ENCODE measurements at places on chromosomes 5 and 9. TPM values are rescaled to one million over a fixed set of nuclear protein-coding genes. Genes with fewer than 3 reads are reported as not detected.

DNA sequence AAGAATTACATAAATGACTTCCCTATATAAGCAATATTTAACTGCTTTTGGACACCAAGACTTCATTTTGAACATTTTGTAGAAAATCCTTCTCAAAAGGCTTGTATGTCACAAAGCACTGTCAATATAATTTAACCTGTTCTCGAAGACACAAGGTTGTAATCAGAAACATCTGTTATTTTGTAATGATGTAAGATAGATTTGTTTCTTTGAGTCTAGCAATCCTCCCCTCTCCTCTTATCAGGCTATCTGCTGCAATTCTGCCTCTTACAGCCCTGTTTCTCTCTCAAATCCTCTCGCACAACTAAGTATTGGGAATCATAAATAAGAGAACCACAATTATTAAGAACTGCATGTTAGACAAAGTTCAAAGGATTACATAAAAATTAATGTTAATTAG is 18.6 kb upstream of the TARS1 start:
- no peak for DNase-seq

DNA sequence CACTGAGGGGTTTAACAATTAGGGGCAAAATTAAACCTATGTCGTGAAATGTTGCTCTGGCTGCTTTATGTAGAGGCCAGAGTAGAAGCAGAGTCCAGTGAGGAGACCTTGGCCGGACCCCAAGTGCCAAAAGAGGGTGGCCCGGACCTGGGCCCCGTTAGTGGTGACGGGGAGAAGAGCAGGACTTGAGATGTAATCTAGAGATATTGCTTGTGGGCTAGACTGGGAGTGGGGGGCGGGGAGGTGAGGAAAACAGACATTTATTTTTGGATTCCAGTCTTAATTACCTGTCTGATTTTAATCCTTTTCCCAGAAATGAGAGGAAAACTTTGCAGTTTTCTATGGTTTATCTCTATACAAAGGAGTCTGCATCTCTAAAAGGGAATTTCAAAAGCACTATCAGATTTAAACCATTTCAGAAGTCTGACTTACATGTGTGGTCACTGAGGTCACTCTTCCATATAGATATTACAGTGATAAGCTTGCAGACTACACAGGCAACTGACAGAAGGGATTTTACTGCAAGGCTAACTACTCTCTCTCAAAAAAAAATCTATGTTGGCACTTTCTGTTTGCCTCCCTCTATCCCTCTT is 108.1 kb downstream of the MED27 start:
- no peak for DNase-seq

GRCh38 chr5:100479079-100479688 is 56.0 kb upstream of the FAM174A start:
- no peak for DNase-seq

DNA sequence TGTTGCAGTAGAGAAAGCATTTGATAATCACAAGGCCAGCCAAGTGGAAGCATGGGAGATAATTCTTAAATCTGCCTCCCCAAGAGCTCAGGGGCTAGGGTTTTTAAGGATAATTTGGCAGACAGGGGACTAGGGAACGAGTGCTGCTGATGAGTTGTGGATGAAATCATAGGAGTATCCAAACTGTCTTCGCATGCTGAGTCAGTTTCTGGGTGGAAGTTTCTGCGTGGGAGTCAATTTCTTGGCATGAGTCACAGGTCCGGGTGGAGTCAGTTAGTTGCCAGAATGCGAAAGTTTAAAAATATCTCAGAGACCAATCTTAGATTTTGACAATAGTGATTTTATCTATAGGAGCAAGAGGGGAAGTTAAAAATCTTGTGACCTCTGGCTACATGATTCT is 112.6 kb downstream of the TMC1 start:
- DNase-seq = no peak

- no peak for DNase-seq
These were observed 77.7 kb upstream of the TMED7 start for GRCh38 chr5:115703514-115703913.

GRCh38 chr5:158832731-158833130 is 267.0 kb downstream of the EBF1 start:
- DNase-seq = no peak

DNA sequence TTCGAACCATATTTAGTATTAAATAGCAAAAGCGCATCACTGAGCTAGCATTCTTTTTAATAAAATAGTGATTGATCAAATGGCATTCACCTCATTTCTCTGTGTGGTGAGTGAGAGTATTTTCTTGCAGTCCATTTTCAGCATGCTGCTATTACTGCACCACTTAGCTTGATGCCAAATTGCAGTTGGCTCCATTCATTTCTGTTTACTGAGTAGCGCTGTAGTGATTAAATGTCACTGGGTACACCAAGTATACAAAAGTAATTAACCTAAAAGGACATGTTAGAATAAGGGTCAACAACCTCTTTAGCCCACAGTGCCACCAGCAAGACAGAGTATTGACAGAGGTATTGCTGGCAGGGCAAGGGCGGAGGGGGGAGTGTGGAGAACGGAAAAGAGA is 122.0 kb downstream of the TLE4 start:
- DNase-seq = no peak

MLANA gene
- 0.25 TPM for total RNA-seq

GPSM1 gene
- total RNA-seq = 2.1 TPM

RASGRF2 gene
- 3.3 TPM for total RNA-seq

FAM200C gene
- 2.9 TPM for total RNA-seq

DNA sequence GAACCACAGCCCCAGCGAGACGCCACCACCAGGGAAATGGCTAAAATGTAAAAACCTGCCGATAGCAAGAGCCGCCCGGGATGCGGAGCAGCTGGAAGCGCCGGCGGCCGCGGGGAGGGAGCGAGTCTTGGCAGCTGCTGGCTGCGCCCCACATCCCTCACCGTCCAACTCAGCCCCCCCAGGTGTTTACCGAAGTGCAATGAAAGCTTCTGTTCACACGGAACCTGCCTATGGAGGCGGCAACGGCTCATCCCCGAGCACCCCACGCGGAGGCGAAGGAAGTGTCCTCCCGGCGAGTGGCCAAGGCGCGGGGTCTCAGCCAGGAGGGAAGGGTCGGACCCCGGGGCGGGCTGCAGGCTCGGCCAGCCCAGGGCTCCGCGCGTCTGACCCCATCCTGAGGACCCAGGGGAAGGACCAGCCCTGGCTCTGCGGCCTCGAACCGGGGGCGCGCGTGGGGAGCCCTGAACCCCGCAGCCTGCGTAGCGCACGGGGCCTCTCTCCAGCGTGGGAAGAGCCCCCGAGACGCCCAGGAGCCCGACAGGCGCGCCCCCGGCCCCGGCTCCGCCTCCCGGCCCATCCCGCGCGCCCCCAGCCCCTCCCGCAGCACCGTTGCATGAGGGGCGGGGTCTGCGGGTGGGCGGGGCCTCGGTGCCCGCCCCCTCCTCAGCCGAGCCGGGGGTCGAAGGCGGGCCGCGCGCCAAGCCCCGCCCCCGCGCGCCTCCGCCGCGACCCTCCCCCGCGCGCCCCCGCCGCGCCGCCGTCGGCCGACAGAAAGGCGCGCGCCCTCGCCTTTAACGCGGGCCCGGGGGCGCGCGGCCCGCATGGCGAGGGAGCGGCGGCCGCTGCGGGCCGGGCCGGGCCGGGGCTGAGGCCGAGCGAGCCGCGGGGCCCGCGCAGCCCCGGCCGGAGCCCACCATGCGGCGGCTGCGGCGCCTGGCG is at the start of gene DIPK1B:
Gene DIPK1B (plus strand): TSS at position 822 of the 939 bp plus-strand sequence. CDS start 94 bp downstream, at position 916.
- no peak for DNase-seq

- DNase-seq = no peak
These were observed 2.3 kb downstream of the ANXA2R start for GRCh38 chr5:43037636-43038495.

DNA sequence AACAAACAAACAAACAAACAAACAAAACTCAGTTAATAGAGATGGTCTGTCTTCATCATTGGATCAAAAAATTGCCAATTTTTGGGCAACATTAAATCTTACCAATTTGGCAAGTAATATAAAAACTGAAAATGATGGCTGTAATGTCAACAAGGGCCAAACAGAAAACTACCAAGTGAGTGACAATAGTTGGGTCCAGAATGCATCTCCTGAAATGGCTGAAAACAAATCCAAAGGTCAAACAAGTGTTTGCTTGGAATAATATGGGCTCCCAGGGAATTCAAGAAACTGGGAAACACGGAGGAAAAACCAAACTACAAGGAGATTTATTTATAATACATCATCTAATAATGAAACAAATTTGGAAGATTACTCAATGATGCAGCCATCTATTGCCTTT is 25.1 kb downstream of the BAAT start:
- no peak for DNase-seq

GRCh38 chr9:73845954-73846690 is 651.0 kb upstream of the RORB start:
- no peak for DNase-seq

POU5F2 gene
- 0.61 TPM for total RNA-seq

GRCh38 chr9:131539223-131539923 is 6.0 kb upstream of the PRRT1B start:
- DNase-seq = no peak

DNA sequence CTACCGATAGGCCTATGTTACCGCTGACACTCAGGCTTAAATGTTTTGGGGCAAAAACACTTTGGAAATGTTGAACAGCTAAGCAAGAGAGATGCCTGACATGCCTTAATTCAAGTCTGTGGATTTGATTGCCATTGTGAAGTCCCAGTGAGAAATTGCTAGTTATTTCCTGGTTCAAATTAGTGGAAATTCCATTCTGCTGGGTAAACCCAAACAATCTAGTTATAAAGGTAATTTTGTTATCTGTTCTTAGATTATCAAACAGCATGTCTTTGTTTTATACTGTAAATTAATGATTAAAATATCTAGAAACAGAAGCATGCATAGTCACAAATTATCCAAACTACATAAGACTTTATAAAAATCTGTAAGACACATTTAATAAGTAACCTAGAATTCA is 96.6 kb downstream of the PJA2 start:
- DNase-seq = no peak

KIF24 gene
- 0.17 TPM for total RNA-seq

FOXD4L4 gene
- 0.50 TPM for total RNA-seq

DNA sequence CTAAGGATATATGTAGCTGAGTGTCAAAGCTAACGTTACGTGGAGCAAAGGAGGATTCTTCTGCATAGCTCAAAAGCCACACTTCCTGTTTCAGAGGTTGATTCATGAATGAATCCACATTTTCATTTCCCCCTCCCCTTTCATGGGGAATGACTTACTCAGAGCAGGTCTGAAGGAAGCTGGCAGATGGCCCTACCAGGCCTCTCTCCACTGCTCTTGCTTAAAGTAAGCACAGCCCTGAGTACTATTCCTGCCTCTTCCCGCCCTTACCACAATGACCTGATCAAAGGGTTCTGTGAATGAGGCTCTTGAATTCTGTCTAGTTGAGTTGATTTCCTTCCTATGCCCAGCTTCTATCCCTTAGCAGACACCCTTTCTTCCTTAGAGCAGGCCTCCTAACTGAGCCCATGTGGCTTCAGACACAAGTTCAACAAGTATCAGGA is 6.3 kb downstream of the IGIP start:
- no peak for DNase-seq

- no peak for DNase-seq
These were observed 138.7 kb upstream of the SLC24A2 start for GRCh38 chr9:19927560-19927959.

- no peak for DNase-seq
These were observed 37.3 kb downstream of the KCTD16 start for GRCh38 chr5:144207875-144208444.

DNA sequence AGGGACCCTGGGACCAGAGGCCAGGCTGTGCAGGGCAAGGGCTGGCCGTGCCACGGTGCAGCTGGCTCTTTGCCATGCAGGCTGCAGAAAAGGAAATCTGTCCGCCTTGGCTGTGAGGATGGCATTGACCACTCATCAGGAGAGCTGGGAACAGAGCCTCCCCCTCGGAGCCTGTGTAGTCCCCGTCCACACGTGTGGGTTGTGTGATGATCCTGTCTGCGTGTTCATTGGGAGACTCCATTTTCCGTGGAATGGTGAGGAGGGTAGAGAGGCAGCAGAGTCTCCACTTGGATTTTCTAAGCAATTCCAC is 47.7 kb downstream of the EHMT1 start:
- DNase-seq = no peak

- no peak for DNase-seq
These were observed 42.1 kb downstream of the GABRA1 start for GRCh38 chr5:161889971-161890370.

DNA sequence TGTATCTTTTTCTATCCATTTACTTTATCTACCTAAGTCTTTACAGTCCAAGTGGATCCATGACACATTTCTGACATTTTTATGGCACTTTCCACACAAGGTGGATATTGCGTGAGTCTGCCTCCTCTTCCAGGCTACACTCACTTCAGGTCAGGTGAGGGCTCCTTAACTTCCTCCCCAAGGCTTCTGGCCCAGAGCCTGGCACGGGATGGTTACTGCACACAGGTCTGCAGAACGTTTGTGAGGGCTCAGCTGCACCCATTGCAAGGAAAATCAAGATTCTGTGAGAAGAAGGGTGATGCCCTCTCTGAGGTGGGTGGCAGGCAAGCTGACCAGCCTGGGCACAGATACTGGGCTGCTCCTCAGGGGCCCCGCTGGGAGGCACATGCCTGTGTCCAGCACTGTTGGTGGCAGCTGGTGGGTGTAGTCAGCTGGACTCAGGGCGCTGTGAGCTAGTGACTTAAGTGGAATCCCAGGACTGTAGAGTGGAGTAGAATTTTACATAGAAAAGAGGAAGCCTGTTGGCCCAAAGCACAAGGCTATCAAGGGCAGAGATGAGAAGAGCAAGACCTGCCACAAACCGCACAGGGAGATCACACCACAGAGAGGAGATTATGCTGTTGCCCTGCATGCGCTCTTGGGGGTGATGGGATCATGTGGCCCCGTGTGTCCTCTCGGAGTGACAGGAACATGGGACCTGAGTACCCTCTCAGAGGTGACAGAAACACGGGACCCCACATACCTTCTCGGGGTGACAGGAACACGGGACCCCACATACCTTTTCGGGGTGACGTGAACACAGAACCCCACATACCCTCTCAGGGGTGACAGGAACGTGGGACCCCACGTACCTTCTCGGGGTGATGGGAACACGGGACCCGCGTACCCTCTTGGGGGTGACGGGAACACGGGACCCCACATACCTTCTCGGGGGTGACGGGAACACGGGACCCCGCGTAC is 21.3 kb downstream of the AHRR start:
- no peak for DNase-seq

GRCh38 chr9:136694163-136694871 is 7.1 kb upstream of the AGPAT2 start:
- DNase-seq = peak; percentile 75

SIL1 gene
- 69.5 TPM for total RNA-seq

DNA sequence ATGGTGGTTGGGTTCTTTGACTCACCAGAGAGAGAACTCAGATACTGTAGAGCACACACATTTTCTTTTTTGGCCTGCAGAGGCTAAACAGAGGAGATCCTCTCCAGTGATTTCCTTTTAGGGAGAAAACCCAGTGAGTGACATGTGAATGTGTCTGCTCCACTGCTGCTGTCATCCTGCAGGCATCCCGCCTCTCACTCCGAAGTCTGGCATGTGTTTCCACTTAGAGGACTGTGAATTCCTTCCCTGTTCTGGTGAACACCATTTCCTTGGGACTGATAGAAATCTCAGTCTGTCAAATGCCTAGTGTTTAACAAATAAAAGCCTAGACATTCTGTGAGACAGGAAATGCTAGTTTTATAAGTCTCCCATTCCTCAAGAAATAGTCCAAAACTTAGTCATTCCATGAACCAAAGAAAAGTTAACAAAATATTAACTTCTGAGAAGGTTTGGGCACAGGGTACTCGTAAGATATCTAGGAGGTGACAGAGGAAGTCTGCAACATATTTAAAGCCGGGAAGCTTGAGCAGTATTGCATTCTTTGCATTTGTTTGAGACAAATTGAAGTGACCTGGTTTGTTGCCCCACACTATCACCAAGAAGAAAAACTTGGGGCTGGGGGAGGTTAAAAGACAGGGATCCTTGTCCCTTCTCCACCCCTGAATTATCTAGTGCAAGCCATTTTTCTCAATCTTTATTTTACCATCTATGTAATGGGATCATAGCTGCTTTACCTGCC is 74.9 kb upstream of the NIPAL4 start:
- DNase-seq = no peak

FSD1L gene
- 2.8 TPM for total RNA-seq

Data from liver (tissue), 10 donors.